Activated CD8-positive, alpha-beta memory T cell treated with anti-CD3 and anti-CD28 coated beads for 1 hour (primary cell): ENCODE measurements at places on chromosomes 12 and 14.

GRCh38 chr12:132726386-132726785 is 15.7 kb downstream of the PGAM5 start:
- DNase-seq: no peak

DNA sequence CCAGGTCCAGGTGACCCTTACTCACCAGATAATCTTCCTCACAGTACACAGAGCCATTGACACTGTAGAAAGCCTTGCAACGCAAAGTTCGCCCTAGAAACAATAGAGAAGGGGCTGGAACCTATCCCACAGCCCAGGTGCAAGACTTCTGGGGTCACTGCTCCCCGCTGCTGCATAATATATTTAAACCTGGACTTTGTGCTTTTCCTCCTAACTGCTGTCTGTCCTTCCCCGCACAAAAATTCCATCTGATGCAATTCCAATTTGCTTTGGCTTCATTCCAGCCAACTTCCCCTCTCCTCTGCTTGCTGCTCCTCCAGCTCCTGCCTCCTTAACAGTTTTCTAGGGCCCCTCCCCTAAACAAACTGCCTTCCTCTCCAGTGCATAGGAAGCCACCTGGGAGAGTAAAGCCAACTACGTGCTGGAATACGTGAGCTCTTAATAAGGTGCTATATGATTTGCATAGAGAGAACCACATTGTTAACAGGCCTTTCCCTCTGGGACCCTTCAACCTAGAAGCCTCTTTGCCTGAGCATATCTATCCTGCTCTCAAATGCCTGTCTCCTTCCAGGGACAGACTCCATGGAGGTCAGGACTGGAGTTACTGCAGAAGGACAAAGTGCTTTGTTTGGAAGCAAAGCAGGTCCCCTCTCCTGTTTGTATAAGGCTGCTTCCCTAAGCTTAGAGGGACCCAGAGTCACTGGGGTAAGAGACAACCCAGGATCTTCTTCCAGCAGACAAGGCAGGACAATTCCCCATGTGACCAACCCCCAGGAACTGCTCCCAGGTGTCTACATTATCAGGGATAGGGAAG is 5.5 kb downstream of the AJUBA start:
- DNase-seq: no peak

GRCh38 chr12:15558915-15559528 is 230.2 kb downstream of the EPS8 start:
- no peak for DNase-seq

DNA sequence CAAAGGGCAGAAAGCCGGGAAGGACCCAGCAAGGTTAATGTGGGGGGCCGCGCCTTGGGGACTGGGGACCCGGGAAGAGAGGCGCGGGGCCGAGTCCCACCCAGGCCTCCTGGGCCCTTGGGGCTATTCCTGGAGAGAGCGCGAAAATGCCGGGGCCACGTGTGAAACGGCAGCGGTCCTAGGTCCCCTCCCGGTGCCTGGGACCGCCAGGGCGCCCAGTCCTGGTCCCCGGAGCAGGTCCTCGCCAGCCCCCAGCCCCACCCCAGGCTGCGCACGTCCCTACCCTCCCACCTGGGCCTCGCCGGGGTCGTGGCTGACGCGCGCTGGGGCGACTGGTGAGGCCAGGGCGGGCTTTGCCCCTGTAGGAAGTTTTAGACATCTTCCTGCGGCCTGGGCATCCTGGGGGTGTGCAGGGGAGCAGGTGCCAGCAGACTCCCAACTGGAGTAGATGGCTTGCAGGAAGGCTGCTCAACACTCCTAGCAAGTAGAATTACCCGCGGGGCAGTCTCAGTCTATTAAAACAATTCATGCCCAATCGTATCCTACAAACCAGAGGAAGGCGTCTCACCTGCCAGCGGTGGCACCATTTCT is 708 bp downstream of the FAR2 start:
- DNase-seq: no peak

GRCh38 chr14:31752867-31753661 is 191.9 kb downstream of the NUBPL start:
- no peak for DNase-seq

DNA sequence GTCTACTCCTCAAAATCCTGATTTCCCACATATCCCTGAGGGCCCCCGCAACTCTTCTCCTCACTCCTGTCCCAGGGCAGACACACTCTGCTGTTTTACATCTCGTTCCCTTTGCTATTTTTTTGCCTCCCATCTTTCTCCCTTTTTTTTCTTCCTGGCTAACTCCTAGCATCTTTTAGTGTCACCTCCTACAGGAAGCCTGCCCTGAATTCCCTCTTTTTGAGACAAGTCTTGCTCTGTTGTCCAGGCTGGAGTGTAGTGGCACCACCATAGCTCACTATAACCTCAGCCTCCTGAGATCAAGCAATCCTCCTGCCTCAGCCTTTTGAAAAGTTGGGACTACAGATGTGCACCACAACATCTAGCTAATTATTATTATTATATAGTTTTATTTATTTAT is 13.3 kb downstream of the MORN3 start:
- DNase-seq: no peak

DNA sequence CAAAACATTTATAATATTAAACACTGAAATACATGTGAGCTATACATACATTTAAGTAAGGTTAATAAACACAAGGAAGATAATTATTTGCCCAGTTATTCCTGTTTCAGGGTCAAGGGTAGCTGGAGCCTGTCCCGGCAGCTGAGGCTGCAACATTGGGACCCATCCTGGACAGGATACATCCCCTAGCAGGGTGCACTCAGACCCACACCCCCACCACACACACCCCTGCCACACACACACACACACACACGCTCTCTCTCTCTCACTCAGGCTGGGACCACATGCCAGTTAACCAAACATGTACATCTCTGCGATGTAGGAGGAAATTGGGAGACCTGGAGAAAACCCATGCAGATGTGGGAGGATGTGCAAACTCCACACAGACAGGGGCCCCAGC is 112.6 kb upstream of the TMCC3 start:
- DNase-seq: no peak

- no peak for DNase-seq
Measured at GRCh38 chr12:109462868-109463692, 14.0 kb downstream of the KCTD10 start.
